ENCODE measurements at places on chromosomes 7 and 10. TPM values are rescaled to one million over a fixed set of nuclear protein-coding genes. Genes with fewer than 3 reads are reported as not detected.

DNA sequence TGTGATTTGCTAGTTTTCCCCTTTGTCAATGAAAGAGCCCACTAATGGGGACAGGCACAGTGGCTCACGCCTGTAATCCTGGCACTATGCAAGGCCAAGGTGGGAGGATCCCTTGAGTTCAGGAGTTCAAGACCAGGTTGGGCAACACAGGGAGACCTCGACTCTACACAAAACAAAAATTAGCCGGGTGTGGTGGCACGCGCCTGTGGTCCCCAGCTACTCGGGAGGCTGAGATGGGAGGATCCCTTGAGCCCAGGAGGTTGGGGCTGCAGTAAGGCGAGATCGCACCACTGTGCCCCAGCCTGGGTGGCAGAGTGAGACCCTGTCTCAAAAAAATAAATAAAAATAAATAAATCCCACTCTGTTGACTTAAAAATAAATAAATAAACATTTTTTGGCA, 5.1 kb downstream of the WIPI2 start:
- DNase-seq = no peak

- no peak for DNase-seq
Measured at GRCh38 chr10:80938903-80939302, 401.2 kb downstream of the SH2D4B start.

- no peak for DNase-seq
Measured at GRCh38 chr7:22571766-22572165, 71.8 kb upstream of the STEAP1B start.

DNA sequence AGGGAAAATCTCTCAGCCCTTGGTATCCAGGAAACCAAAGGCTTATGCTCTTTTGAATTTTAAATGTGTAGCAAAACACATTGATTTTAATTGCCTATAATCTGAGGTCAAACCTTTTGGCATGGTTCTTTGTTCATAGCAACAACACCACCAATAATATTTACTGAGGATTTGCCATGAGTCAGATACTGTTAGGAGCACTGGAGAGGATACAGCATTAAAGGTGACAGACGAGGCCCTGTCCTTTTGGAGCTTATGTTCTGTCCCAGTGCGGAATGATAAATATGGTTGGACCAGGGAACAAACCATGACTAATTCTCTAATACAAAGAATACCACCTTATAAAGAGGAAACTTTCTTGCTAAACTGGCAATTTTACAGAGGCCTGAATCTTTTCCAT, 176.6 kb downstream of the CTNNA3 start:
- no peak for DNase-seq

DNA sequence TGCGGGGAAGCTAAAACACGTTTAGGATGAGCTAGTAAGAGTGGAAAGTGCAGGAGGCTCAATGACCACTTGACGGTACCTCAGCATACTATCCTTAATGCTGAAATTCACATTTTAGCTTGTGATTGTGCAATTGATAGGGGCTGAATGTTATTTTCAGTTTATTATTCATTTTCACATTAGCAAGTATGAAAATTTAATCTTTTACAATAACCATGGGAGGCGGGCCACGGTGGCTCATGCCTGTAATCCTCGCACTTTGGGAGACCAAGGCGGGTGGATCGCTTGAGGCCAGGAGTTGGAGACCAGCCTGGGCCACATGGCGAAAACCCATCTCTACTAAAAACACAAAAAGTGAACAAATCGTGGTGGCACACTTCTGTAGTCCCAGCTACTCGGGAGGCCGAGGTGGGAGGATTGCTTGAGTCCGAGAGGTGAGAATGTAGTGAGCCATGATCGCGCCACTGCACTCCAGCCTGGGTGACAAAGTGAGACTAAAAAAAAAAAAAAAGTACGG, 22.0 kb upstream of the ANLN start:
- no peak for DNase-seq

DNA sequence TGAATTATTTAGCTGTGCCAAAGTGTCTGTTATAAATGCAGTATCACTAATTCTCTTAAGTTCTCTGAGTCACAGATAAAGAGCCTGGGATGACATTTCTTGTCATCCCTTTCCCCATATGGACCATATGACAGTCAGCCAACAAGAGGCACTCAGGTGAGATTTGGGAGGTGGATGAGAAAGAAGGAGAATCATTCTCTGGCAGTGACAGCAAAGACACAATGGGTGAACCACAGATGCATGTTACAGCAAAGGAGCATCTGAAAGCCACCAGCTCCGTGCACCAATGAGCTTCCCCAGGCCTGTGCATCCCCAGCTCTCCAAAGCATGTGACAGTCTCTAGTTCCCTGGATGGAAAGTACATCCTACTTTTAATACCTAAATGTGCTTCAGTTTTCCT, 10.8 kb downstream of the GIMAP6 start:
- DNase-seq = no peak

DNA sequence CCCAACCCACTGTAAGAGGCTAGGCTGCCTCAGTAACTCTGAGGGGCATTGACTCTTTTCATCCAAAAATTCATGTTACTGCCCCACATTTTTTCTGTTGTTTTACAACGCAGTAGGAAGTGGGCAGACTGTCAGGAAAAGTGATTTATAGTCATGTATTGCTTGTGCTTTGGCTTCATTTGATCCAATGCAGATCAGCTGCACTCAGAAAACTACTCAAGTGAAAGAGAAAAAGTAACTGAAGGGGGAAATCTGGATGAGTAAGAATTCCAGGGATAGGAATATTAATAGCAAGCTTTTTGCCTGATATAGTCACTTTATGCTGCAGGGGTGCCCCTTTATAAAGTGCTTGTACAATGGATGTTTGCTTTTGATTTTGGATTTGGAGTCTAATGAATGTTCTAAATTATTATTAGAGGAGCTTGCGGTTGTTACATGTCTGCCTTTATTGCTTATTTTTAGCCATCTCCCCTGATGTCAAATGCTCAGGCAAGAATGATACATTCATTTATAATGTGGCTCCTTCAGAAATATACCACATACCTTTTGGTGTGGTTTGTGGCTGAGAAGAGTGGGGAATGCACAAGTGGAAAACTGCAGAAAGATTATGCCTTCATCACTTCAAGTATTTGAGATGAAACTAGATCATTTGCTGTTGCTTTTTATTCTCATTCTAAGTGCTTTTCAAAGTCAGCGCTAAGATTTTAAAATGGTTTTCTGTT, 86.1 kb downstream of the EGFR start:
- DNase-seq = no peak

- peak; percentile 24 for DNase-seq
Measured at GRCh38 chr7:116591202-116592040, 66.6 kb downstream of the CAV1 start.

- no peak for DNase-seq
Measured at GRCh38 chr7:57426629-57427003, 23.4 kb upstream of the ZNF716 start.

GRCh38 chr7:12524794-12525386, 45.6 kb upstream of the SCIN start:
- DNase-seq = peak; percentile 74

GRCh38 chr10:78115135-78115853, 81.6 kb downstream of the RPS24 start:
- DNase-seq = no peak

DNA sequence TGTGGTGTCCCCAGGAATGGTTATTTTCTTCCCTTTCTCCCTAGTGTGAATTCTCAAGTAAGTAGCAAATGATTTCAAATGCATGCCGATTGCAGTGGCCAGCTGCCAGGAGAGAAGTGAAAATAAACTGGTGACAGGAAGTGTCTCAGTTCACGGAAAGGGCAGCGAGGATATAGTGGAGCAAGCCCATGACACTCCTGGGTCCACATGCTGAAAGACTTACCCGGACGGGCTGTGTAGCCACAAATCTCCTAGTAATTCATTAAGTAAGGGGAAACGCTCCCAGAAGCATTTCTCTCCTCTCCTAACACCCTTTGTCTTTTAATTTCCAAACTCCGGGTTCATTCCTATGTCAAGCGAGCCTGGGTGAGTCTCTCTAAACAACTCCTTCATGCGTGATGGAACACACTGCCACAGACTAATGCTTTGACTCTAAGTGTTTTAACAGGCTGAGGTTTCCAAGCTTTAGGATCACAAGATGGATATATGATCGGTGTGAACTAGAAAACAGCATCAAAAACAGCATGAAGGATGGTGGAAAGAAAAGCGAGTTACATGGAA, 125.6 kb downstream of the CYP26A1 start:
- no peak for DNase-seq

- DNase-seq = no peak
Measured at GRCh38 chr7:123665157-123665556, 9.5 kb downstream of the LMOD2 start.

DNA sequence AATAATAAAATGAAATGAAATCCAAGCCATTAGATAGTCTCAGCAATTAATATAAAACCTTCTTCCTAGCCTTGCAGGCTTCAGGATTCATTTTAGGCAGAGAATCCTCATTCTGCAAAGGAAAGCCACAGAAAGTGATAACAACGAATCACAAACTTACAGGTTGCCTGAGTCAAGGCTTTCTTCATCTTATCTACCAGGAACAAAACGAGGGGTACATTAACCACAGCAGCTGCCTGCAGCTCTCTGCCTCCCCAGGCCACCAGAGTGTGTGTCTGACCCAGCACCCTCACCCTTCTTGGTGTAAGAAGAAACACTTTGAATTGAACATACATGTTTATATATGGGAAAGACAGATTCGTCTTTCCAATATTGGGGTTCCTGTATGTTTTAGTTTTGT, 12.5 kb upstream of the TNS3 start:
- no peak for DNase-seq

- no peak for DNase-seq
Measured at GRCh38 chr10:3413937-3414666, 241.5 kb upstream of the PITRM1 start.

GRCh38 chr10:75294518-75294865, 58.7 kb upstream of the COMTD1 start:
- peak; percentile 31 for DNase-seq

Gene ATOH7
- total RNA-seq = 1.8 TPM

Gene SHH
- total RNA-seq = not detected

Gene FKBP14
- 11.8 TPM for total RNA-seq

Gene CFTR
- total RNA-seq = 1.2 TPM

Gene ANKRD2
- total RNA-seq = not detected

Gene CTNNA3
- total RNA-seq = 0.50 TPM

Gene AKR1D1
- not detected for total RNA-seq

Data from GM23338 (cell line).